Right ventricle myocardium superior (tissue), 1 donor: ENCODE measurements at places on chromosomes 13 and 19. TPM values are rescaled to one million over a fixed set of nuclear protein-coding genes. Genes with fewer than 3 reads are reported as not detected.

DNA sequence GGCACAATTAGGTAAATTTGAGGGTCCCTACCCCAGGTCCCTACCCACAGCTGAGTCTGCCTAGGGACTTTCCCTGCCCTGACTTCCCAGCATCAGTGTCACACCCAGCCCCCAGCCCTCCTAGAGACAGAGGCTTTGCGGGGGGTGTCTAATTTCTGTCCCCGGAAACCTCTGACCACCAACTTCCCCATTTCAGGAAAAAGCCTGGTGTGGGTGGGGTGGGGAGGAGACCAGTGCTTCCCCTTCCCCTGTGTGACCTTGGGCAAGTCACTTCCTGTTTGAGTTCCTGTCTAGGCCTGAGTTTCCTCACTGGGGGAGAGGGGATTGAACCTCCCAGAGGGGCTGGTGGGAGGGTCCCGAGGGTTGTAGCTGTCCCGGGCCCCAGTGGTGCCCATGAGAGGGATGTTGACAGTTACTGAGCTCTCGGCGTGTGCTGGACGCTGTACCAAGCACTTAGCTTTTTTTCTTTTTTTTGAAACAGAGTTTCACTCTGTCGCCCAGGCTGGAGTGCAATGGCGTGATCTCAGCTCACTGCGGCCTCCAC lies 7.9 kb downstream of the VASP start:
- DNase-seq, result peak; percentile 69

DNA sequence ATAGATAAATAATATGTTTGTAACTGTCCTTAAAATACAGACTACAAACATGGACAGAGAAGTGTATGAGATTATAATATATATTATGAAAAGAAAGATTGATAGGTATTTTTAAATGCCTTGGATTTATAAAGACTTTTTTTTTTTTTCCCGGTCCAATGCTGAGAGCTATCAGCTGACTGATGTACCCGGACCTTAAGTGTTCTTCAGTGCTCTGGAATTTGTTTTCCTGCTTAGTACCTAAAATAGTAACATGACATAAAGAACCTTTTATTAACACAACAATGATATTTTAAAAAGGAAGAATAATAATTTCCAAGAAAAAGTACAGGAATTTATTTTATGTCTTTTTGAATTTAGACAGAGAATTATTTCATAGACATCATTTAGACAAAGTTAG lies 795.5 kb upstream of the PCDH9 start:
- DNase-seq, result no peak

DNA sequence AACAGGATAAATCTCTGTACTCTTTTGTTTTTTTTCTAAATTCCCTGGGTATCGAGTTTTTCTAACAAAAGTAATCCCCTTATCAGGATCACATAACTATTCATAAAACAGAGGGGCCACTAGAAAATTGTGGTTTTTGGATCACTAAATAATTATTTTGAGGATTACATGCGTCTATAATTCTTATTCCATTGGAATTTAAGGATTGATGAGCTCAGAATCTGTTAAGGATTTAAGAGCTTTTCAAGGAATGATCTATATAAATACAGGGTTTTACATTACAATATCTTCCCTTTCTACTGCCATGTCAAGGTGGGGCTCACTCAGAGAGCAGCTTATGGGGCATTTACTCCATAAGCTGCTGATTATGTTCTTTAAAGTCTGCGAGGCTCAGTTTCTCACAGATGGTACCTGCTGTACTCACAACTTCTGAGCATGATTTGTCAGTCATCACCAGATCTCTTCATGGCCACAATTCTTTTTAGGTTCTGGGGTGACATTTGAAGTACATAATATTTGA lies 449.8 kb downstream of the PCDH17 start:
- DNase-seq, result no peak

GRCh38 chr19:50723069-50723468 lies at the start of gene CLEC11A:
CLEC11A (plus strand) TSS chr19:50723364; CDS start chr19:50723526, 162 bp downstream.
- DNase-seq, result peak; percentile 79

DNA sequence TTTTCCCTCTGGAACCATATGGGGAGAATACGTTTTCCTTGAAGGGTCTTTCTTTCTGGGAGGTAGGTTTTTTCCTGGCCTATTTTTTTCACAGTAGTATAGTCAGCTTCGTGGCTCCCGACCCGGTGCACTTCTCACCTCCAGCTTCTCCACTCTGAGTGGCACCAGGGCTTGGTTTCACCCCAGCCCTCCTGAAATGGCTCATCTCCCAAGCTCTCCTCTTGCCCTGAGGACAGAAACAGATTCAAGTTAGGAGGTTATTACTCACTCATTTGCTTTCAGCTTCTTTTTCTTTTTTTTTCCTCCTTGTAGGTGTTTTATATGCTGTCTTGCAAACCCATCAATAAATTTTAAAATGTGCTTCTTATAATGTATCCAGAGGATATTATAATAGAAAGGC lies 199.3 kb downstream of the RFC3 start:
- no peak for DNase-seq

- DNase-seq, result no peak
These were observed 290.9 kb upstream of the SOX21 start for GRCh38 chr13:95003019-95003813.

DNA sequence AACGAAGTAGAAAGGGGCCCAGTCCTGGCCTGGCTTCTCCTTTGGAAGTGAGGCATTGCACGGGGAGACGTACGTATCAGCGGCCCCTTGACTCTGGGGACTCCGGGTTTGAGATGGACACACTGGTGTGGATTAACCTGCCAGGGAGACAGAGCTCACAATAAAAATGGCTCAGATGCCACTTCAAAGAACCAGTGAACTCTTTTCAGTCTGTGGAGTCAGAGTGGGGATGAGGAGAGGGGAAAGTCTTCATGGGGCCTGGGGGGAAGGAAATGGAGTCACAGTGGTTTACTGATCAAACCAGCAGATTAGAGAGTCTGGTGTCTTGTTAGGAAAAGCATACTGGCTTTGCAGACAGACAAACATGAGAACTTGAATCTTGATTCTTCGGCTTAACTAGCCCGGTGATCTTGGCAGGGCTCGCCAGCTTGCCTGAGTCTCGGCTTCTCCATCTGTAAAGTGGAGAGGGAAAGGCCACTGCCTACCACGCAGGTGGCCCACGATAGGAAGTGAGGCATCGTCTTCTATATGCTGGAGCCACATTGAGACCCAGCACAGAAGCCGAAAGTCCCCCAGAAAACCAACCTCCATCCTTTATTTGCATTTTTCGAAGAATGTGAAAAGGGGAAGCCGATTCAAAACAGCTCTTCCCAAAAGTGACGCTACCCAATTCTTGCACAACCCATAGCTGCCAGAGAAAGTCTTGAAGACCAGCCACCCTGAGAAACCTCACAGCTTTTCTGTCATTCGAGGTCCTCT lies at the start of gene FFAR1:
TSS of gene FFAR1 (plus strand) at position 732 of the 759 bp plus-strand sequence. CDS start 3,650 bp downstream, outside the sequence.
- DNase-seq, result peak; percentile 35

DNA sequence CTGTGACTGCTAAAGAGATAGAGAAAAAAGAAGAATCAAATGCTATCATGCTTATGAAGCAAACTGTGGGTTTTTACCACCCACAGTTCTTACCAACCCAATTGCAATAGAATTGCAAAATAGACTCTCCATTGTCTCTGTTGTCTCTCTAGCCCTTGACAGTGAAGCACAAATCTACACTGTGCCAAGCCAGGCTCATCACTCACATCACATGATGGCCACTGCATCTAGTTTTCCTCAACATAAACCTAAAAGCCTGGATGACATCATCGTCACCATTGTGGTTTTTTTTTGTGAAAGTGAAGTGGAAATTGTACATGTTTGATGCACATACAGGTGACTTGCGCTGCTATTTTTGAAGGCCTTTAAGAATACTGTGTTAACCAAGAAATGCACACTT lies 56.1 kb downstream of the KL start:
- DNase-seq, result no peak

- DNase-seq, result no peak
These were observed 50.0 kb upstream of the CEACAM21 start for GRCh38 chr19:41525989-41526388.

GRCh38 chr13:65339241-65339640 lies 1890.9 kb downstream of the PCDH9 start:
- DNase-seq, result no peak

GRCh38 chr13:27928353-27928804 lies 8.6 kb downstream of the PDX1 start:
- DNase-seq, result no peak

GRCh38 chr19:1984357-1984756 lies 31.2 kb downstream of the BTBD2 start:
- DNase-seq, result no peak

DNA sequence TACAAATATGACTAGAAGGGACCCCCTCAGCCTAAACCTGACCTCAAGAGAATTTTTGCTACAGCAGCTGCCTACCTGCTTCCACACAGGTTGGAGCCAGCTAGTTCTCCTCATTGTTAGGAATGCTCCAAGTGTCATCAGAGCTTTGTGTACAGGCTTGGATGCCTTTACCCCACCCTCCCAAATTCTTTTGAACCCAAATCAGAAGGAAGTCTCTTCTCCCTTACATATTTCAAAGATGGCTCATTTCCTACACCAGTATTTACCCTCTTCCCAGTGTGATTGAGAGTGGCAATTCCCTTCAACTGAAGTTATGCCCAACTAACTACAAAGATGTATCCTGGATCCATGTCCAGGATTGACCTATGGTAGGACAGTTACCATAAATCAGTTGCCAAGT lies 323.2 kb downstream of the OXGR1 start:
- DNase-seq, result no peak

DNA sequence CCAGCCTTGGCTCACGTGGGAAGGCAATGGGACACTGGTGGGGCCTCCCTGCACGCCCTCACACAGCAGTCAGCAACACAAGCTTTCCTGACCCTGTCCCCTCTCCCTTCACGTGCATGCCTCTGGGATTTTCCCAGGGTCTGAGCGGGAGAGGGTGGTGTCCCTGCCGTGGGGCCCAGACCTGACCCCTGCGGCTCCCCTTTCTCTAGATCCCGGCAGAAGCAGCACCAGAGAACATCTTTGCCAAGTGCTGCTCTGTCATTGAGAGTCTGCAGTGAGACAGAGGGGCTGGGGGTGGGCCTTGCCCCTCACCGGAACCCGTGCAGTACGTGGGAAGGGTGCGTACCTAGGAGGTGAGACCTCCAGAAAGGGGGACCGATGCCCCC lies 12.6 kb downstream of the KHSRP start:
- DNase-seq, result no peak

The TDRD12 gene
- not detected for total RNA-seq

The GPC5 gene
- total RNA-seq, result 1.4 TPM

The BEST2 gene
- not detected for total RNA-seq

The ELSPBP1 gene
- total RNA-seq, result not detected

The C13orf42 gene
- not detected for total RNA-seq

The FUT2 gene
- not detected for total RNA-seq

The TEKTIP1 gene
- total RNA-seq, result 0.46 TPM
